ENCODE measurements at places on chromosomes 4 and X.
A peak's percentile ranks its signal among the peaks of the same experiment; 100 is the strongest.

GRCh38 chrX:107758231-107758766 lies 17.3 kb downstream of the TSC22D3 start:
- H3K4me3 ChIP-seq: no peak overlapping the region
- DNase-seq: no peak
- H3K4me1 ChIP-seq: peaks cover 5% of the 10 kb centered on the region
- H3K27me3 ChIP-seq: peaks cover 22% of the 10 kb centered on the region
- no peak overlapping the region for H3K27ac ChIP-seq

DNA sequence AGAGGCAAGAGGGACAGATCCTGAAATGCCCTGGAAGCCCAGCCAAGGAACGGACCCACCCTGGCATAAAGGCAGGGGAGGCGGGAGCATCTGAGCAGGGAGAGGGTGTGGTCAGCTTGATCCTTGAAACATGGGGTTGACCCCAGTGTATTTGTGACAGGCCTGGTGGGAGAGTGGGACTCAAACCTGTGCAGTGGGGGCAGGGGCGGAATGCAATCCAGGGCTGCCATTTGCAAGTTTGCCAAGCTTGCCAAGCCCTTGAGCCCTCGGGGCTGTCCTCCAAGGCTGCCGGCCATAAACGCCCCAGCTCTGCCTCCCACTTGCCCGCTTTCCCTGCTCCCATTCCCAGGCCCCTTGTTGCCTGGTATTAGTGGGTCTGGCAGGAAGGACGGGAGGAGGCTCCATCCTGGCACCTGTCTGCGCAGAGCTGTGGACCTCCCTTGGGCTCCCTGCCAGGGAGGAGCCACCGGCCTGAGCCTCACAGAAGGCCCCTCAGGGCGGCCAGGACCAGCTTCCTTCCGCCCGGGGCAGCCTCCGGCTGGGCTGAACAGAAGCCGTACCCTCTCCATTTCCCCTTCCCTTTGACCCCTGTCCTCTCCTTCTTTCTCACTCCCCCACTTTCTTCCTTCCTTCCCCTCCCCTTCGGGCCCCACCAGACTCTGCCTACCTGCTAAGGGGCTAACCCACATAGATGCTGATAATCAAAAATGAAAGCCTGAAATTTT lies 661 bp downstream of the S100P start:
- peak overlapping the region; percentile 81 for H3K4me3 ChIP-seq
- no peak for DNase-seq
- H3K36me3 ChIP-seq: no peaks in the 10 kb centered on the region
- H3K27ac ChIP-seq: peak overlapping the region; percentile 94
- H3K4me1 ChIP-seq: peaks cover 89% of the 10 kb centered on the region
- H3K27me3 ChIP-seq: no peaks in the 10 kb centered on the region

GRCh38 chrX:46327566-46328115 lies 217.6 kb downstream of the ZNF674 start:
- H3K27me3 ChIP-seq: no peaks in the 10 kb centered on the region
- DNase-seq: no peak
- H3K4me3 ChIP-seq: peak overlapping the region; percentile 41
- no peaks in the 10 kb centered on the region for H3K36me3 ChIP-seq
- no peak overlapping the region for H3K27ac ChIP-seq

DNA sequence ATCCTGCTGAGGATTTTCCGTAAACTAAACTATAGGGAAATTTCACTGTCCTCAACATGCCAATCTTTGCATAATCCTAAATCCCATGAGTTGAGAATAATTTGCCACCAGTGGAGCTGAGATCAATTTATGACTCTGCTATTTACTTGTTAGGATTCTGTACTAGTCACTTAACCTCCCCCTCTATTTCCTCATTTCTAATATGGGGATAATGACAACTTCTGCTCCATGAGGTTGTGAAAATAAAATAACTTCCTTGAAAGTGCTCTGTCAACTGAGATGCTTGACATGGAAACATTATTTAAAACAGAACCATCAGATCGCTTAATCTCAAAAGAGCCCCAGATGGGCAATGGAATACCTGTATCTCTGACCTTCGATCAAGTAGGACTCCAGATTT lies 2.6 kb upstream of the FGF16 start:
- peaks cover 14% of the 10 kb centered on the region for H3K4me1 ChIP-seq
- H3K4me3 ChIP-seq: no peak overlapping the region
- peaks cover 64% of the 10 kb centered on the region for H3K27me3 ChIP-seq
- no peak for DNase-seq
- H3K27ac ChIP-seq: no peak overlapping the region

DNA sequence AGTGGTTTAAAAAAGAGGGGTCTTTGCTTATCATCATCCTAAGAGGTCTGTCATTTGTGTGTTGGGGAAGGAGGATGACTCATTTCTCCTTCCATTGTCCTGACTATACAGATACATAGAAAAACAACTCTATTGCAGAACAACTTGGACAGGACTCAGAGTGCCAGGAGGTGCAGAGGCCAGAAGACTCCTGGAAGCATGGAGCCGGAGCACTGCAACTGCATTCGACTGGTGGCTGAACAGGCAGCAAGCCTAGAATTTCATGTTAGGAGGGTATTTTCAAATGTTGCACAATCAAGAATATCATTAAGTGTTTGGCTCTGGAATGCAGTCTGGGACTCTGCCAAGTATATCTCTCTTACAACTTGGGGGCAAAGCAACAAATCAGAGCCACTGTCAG lies 35.0 kb upstream of the MAML3 start:
- no peak overlapping the region for H3K4me3 ChIP-seq
- H3K27me3 ChIP-seq: peaks cover 8% of the 10 kb centered on the region
- no peaks in the 10 kb centered on the region for H3K36me3 ChIP-seq
- no peak for DNase-seq

DNA sequence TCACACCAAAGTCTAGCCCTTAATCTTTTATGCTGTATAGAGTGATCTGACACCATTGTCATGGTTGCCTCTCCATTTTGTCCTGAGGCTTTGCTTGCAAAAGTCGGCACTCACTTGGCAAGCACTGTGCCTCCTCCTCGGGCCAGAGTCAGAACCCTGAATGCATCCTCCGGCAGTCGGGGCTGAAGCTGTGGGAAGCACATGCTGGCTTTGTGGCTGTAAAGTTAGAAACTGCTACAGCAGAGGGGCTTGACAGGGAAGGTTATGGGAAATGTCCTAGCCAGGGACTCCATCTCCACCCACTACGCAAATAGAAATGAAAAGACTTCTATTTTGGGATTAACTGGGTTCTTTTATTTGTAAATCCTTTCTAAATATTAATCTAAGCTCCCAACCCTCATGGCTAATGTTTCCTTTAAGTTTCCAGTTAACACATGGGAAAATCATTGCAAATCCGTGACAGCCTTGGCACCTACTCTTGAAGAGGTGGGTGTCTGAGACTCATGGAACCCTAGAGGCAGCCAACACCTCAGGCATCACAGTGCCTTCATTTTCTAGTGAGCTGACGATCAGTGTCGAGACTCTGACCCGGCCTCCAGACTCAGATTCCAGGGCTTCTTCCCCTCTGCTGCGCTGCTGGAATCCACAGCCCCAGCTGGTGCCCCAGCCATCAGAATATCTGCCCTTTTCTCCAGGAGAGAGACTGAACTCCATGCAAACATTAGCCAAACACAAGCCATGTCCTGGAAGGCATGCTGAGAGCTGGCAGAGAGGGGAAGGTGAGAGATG lies 7.9 kb upstream of the CLDN24 start:
- peaks cover 21% of the 10 kb centered on the region for H3K27me3 ChIP-seq
- DNase-seq: no peak
- no peaks in the 10 kb centered on the region for H3K36me3 ChIP-seq
- H3K4me3 ChIP-seq: no peak overlapping the region

DNA sequence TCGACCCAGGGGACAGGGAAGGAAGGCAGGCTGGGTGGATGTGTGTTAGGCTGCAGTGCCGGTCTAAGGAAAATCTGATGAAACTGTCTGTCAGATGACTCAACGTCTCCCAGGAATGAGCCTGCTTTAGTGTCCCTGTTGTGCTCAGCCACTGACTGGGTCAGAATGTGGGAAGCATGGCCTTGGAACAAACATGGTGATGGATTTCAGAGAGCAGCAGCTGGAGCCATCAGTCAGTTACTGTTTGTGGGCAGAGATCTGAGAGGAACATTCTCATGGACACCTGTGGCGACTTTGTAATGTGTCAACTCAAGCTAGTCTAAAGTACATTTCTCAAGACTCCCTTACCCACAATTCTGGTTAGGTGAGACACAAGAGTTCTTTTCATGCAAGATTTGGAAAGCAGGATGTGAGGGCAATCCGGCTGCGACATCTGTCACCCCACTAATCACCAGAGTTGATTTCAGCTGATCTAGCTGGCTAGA lies 63.2 kb downstream of the ANAPC10 start:
- peaks cover 13% of the 10 kb centered on the region for H3K36me3 ChIP-seq
- H3K4me1 ChIP-seq: no peaks in the 10 kb centered on the region
- H3K27ac ChIP-seq: no peak overlapping the region
- DNase-seq: no peak
- H3K4me3 ChIP-seq: no peak overlapping the region

- peaks cover 2% of the 10 kb centered on the region for H3K36me3 ChIP-seq
- no peaks in the 10 kb centered on the region for H3K4me1 ChIP-seq
- H3K4me3 ChIP-seq: no peak overlapping the region
- no peak for DNase-seq
- H3K27ac ChIP-seq: no peak overlapping the region
- H3K27me3 ChIP-seq: no peaks in the 10 kb centered on the region
These were observed 213.9 kb downstream of the DHX15 start for GRCh38 chr4:24370421-24370820.

DNA sequence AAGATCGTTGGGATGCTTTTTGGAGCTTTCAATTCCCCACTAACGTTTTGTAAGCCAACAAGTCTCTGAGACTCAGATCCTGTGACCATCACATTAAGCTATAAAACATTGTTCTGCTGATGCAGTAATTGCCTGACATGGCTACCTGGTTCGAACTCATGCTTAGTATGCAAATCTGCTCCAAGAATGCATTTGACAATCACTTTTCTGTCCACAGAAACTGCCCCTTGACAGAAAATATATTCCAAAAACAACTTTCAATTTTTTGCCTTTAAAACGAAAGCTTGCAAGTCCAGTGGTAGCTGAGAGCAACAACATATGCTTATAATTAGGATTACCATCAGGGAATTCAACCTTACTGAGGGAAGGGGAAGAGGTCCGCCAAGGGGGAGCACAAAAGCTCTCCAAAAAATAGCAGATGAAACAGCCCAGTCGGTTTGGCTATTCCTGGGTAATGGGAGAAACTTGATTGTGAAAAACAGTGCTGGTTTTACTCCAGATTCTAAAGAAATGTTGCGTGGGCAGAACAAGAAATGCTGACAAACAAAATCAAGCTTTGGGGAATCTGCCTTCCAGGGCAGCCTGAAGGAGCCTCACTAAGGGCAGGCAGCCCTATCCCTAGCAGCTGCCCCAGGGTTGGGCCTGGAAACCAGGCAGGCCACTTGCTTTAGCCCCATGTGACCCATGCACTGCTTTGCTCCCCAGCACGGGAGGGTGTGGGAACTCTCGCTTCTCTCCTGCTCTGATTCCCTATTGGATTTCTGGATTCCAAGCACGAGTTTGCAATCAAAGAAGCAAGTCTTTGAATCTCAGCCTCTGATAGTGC lies 160.7 kb upstream of the LDB2 start:
- H3K27ac ChIP-seq: no peak overlapping the region
- H3K4me1 ChIP-seq: no peaks in the 10 kb centered on the region
- H3K4me3 ChIP-seq: no peak overlapping the region
- H3K27me3 ChIP-seq: no peaks in the 10 kb centered on the region

DNA sequence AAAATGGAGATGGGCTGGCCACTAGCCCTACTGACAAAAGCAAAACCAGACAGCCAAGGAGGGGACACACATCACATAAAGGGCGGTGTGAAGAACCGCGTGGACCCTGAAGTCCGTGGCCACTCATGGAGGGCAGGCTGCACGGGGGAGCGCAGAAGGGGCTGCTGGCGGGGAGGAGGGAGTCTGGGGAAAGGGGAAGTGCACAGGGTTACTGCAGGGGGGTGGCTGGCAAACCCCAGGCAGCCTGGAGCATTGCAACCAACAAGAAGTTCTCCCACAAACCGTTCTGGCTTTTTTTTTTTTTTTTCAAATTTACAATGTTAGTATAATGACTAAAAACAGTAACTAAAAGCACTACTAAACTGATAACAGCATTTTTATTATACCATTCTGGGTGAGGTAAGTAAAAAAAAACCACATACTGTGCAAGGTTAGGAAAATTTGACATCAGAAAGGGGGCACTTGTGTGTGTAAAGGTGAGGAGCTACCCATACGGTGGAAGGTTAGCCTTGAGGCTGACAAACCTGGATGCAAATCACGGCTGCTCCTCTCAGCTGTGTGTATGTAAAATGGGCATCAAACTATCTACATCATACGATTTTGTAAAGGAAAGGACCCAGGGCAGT lies 87.1 kb downstream of the TSPAN5 start:
- H3K27me3 ChIP-seq: no peaks in the 10 kb centered on the region
- H3K4me1 ChIP-seq: peaks cover 39% of the 10 kb centered on the region
- no peak overlapping the region for H3K27ac ChIP-seq
- no peak for DNase-seq
- H3K36me3 ChIP-seq: peaks cover 6% of the 10 kb centered on the region

- H3K27ac ChIP-seq: no peak overlapping the region
- no peak for DNase-seq
- H3K4me3 ChIP-seq: no peak overlapping the region
- no peaks in the 10 kb centered on the region for H3K4me1 ChIP-seq
- H3K36me3 ChIP-seq: no peaks in the 10 kb centered on the region
These were observed 176.1 kb downstream of the CORIN start for GRCh38 chr4:47661741-47662140.

DNA sequence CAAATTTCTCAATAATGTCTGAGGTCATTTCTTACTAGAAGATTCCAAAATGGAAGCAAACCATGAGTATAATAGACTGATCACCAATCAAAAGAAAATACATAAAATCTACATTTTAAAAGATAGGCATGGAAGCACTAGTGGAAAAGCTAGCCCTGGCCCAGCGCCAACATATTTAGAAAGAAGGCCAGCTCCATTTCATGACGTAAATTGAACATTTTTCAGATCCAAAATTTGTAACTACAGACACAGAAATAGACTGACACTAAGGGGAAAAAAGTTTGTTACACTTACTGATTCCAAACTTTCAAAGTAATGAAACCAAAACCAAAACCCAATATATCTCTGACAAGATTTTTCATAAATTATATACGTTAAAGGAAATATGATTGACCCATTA lies 117.7 kb downstream of the ADAMTS3 start:
- no peaks in the 10 kb centered on the region for H3K36me3 ChIP-seq
- DNase-seq: no peak
- no peak overlapping the region for H3K4me3 ChIP-seq
- H3K27me3 ChIP-seq: no peaks in the 10 kb centered on the region

- H3K36me3 ChIP-seq: no peaks in the 10 kb centered on the region
- H3K27ac ChIP-seq: no peak overlapping the region
- no peak overlapping the region for H3K4me3 ChIP-seq
- H3K4me1 ChIP-seq: peaks cover 15% of the 10 kb centered on the region
- peaks cover 14% of the 10 kb centered on the region for H3K27me3 ChIP-seq
These were observed 30.9 kb downstream of the XG start for GRCh38 chrX:2782778-2783177.

DNA sequence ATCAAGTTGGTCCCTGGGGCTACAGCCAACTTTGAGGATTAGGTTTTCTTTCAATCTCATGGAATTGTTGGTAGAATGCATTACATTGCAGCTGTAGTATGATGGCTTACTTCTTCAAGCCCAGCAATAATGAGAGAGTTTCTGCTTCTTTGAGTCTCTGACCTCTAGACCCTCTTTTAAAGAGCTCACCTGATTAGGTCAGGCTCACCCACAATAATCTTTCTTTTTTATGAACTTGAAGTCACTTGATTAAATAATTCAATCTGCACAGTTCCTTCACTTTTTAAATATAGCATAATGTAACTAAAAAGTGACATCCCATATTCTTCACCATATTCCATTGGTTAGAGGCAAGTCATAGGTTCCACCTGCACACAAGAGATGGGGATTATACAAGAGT lies 547.5 kb upstream of the CT83 start:
- no peaks in the 10 kb centered on the region for H3K4me1 ChIP-seq
- no peaks in the 10 kb centered on the region for H3K36me3 ChIP-seq
- H3K4me3 ChIP-seq: no peak overlapping the region

Measured in activated T-cell treated with anti-CD3 and anti-CD28 coated beads, Interleukin-2, amount 50 U/mL, for 72 hours (primary cell).